Urinary bladder (tissue), 4 donors: ENCODE measurements at places on chromosomes 7 and 10. TPM values are rescaled to one million over a fixed set of nuclear protein-coding genes. Genes with fewer than 3 reads are reported as not detected.
A peak's percentile ranks its signal among the peaks of the same experiment; 100 is the strongest.

DNA sequence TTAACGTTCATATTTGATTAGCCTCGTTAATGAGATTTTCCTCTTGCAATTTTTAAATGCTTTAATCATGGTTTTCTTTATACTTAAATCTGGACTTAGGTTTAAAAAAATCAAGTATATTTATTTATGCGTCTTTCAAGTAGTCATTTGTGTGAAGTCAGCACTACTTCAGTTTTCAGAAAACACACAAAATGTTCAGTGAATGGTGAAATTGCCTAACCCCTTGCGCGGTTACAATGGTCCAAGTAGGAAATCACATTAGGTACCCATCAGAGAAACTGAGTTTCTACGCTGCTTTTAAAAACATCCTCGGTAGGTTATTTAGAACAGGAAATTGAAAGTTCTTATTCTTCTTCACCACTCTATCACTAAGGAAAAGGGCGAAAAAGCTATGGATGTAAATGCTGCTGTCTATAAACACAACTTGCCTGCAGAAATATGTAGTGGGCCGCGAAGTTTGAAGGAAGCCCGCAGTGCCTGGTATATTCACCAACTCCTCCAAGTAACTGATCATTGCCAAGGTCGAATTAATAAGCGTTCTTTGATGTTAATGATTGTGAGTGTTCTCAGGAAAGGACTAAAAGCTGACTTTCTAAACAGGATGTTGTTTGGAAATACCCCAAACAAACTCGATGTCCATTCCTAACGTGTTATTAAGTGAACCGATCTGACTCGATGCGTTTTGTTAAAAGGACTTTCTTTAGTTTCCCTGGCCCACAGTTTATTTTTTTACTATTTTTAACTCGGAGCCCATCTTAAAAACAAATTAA is 1.0 kb downstream of the SYPL1 start:
- no peak for DNase-seq

DNA sequence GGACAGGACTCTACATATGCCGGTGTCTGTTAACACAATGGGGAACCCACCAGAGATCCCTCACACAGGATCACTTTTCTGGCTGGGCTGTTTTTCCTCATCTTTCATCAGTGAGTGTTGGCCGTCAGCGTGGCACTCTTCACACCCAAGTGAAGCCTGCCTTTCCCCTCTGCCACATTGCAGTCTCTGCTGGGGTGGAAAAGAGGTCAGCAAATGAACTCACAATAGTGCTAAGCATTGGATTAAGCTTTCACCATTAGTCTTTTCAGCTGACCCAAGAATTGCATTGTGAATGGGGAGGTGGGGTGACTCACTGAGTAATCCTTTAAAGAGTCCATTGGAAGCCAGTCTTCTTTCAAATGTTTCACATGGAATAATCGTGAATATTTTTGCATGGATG is 143.0 kb downstream of the KIAA1217 start:
- no peak for DNase-seq

GRCh38 chr10:114327537-114328440 is 76.5 kb downstream of the AFAP1L2 start:
- no peak for DNase-seq

DNA sequence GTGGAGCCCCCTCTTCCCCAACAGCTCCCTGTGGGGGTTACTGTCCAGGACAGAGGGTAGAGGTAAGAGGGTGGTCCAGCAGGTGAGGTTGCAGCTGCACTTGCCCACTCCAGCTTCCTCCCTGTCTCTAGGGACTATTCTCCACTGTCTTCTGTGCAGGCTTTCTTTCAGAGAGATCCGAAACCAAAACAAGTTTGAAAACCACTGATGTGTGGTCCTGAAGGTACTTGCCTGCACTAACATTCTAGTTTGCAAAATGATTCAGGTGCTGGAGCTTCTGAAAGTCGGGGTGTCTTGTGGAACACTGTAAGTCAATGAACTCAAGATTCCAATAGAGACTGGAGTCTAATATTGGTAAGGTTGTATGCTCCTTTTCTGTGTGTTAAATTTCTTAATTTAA is 63.1 kb downstream of the BLNK start:
- no peak for DNase-seq

DNA sequence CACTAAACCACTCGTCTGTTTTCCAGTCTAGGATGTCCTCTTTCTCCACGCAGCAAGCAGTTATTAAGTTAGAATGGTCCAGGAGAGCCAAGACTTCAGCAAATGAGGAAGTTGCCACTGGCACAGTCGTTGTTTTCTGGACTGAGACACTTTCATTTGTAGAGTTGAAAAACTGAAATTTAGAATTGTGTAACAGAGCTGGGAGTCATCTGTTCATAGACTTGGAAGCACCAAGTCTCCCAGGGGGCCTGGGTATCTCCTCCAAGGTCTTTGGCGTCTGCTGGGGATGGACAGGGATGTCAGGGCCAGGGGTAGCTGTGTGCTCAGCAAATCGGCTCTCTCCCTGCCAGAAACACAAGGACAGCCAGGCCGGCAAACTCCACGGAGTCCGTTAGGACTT is 208.4 kb downstream of the FANK1 start:
- no peak for DNase-seq

- DNase-seq, result no peak
Observed at GRCh38 chr7:749140-749551, 22.1 kb upstream of the PRKAR1B start.

DNA sequence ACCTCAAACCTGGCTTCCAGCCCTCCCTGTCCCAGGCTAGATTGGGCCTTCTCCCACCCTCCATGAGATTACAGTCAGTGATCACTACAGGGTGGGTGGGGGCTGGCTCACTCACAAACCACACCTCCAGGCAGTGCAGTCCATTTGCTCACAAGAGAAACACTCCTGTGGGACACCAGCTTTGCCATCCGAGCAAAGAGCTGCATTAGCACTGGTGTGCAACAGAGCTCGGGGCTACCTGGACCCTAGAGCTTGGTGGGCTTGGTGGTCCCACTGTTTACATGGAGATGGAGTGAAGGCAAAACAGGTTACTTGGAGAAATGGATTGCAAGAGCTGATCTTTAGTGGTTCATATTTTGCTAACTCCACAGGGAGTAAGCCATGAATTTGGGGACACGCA is 451.7 kb upstream of the ZMIZ1 start:
- no peak for DNase-seq

DNA sequence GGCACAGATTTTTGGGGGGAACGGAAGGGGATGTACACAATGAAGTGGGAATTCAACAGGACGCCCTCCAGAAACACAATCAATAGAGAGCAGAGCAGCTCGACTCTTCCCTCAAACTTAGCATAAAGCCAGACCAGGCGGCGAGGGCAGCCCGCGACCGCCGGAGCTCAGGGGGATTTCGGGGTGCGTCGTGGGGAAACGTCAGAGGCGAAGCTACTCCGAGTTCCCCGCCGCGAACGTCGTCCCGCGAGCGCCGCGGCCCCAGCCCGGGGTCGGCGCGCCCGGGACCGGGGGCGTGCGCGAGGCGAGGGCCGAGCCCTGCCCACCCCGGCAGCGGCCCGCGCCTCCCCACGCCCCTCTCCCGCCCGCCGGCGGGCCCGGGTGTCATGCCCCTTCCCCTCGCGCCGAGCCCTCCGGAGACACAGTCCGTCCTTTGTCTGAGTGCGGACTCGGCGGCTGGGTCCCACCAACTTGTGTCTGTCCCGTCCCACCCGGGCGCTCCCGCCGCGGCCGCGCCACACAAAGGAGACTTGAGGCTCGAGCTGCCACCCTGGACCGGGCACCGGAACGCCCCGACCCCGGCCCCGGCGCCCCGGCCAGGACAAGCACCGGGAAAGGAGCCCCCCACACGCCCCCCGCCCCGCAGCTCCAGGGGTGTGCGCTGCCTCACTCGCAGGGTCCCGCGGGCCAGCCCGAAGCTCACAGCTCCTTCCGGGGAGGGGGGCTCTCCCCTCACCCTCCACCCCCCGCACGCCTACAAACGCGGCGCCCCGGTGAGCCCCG is 634 bp downstream of the EZH2 start:
- DNase-seq, result no peak

GRCh38 chr10:22988581-22989360 is 60.9 kb downstream of the ARMC3 start:
- DNase-seq, result peak; percentile 52

GRCh38 chr7:151725844-151726651 is 150.9 kb downstream of the PRKAG2 start:
- no peak for DNase-seq

DNA sequence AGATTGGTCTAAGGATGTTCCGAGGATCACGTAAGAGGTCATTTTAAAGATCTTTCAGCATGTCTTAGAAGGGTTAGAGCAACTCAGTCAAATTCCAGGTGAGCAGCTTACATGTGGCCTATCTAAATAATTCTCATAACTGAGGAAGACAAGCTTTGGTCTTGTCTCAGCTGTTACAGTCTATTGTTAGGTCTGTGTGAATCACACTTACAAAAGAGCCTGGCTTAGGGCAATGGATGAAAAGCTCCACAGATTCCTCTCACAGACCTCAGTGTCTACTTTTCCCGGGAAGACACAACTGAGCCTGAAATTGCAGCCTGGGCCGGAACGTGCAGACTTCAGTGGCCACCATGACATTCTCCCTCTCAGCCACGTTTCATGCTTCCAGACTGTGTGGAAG is 173.1 kb downstream of the INHBA start:
- DNase-seq, result no peak

Gene SPDYE16
- polyA plus RNA-seq, result 0.23 TPM

Gene ZNF680
- 8.4 TPM for polyA plus RNA-seq

Gene GPR26
- not detected for polyA plus RNA-seq

Gene CYP3A7
- 0.06 TPM for polyA plus RNA-seq
